ENCODE measurements at places on chromosomes 13 and 19.

GRCh38 chr19:35293363-35293739 lies 1.4 kb downstream of the MAG start:
- no peak for DNase-seq

GRCh38 chr13:93786846-93787489 lies 560.4 kb downstream of the GPC6 start:
- no peak for DNase-seq

DNA sequence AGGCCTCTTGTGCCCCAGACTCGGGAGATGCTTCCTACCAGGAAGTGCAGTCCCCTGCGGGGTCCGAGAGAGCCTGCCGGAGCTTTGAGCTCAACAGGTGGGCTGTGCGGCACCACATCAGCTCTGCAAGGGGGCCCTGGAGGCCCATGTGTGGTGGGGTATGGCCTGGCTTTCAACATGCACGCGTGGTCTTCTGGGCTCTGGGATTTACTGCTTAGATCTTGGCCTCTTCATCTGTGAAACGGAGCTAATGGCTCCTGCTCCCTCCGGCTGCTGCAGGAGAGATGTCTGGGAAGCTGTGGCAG lies 18.0 kb downstream of the NDUFB7 start:
- no peak for DNase-seq

DNA sequence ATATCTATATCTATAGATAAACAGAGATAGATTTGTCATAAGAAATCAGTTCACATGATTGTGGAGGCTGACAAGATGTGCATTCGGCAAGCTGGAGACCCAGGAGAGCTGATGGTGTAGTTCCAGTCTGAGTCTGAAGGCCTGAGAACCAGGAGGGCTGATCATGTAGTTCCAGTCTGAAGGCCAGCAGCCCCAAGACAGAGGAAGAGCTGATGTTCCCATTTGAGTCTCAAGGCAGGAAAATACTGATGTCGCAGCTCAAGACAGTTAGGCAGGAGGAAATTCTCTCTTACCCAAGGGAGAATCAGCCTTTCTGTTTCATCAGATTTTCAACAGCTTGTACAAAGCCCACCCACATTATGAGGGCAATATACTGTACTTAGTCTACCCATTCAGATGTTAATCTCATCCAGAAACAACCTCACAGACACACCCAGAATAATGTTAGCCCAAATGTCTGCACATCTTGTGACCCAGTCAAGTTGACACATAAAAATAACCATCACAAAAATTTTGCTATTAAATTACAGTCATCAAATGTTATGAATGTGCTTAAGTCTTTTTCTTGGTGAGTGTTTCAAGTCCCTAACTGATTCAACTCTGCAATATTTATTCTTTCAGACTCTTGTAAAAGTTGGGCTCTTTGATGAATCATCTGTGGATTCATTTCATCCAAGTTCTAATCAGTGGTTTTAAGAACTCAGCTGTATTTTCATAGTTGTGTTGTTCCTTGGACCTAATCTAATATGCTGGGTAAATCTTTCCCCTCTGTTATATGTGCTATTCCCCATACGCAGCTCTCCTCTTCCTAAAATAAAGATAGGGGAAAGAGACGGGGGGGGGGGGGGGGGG lies 22.7 kb upstream of the LRCH1 start:
- DNase-seq: no peak

DNA sequence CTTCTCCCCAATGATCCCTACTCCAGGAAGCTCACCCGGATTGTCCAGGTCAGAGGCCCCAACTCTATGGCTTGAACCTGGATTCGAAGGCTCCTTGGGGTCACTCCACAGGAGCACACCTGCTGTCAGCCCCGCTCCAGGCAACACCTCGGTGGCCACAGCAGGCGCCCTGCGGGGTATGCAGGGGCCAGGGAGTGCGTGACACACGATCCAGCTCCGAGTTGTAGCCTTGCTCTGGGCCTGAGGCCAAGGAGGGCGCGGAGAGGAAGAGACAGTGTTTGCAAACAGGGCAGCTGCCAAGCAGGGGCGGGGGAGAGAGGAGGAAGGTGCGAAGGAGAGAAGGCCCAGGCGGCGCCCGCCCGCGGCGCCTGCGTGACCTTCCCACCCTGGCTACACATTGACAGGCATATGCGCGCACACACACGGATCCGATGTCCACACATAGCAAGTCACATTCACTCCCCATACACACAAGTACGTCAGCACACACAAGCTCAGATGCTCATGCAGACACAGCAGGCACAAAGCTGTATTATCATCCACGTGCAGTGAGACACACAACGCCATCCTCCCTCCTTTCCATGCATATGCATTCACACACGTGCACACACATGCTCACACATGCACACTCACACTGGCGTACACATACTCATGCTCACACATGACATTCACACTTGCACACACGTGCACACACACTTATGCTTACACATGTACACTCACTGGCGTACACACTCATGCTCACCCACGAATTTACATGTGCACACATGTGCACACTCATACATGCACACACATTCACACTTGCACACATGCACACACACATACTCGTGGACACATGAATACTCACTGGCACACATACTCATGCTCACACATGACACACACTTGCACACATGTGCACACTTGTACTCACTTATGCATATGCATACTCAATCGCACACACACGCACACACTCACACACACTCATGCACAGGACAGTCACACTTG lies 10.4 kb downstream of the SBK2 start:
- DNase-seq: no peak

GRCh38 chr19:18596752-18597157 lies 8.2 kb downstream of the REX1BD start:
- no peak for DNase-seq

DNA sequence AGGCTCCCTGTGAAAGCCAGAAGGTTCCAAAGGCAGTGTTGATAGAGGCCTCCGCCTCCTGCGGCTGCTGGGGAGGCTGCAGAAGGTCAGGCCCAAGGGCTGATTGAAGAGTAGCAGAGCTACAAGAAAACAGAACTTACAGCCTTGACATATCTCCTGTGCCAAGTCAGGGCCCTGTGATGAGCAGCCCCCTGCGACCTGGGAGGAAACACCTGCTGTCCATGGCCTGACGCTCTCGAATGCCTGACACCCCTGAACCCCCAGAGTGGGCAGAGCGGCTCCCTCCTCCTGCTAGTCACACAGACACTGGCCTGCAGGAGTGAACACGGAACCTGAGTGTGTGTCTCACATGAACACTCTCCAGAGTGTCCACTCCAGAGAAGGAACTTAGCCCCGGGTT lies 38.2 kb upstream of the TUBGCP3 start:
- no peak for DNase-seq

- no peak for DNase-seq
Observed at GRCh38 chr13:108674346-108674745, 44.9 kb downstream of the MYO16 start.

- no peak for DNase-seq
Observed at GRCh38 chr19:2423915-2424685, 3.3 kb downstream of the TIMM13 start.

DNA sequence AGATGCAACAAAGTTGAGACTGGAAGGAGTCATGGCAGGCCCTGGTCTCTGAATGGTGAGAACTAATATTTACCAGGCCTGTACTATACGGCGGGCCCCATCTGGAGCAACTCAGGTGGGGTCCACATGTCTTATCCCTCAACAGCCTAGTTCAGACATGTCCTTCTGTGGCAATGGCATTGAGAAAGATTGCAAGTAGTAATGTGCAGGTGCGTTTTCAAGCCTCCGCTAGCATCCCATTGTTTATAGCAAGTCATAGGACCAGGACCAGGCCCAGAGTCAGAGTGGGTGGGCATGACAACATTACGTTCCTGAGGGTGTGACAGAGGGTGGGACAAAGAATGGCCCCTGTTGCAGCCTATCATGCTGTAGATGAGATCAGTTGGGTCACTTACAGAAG lies 541.1 kb downstream of the EFNB2 start:
- DNase-seq: no peak

DNA sequence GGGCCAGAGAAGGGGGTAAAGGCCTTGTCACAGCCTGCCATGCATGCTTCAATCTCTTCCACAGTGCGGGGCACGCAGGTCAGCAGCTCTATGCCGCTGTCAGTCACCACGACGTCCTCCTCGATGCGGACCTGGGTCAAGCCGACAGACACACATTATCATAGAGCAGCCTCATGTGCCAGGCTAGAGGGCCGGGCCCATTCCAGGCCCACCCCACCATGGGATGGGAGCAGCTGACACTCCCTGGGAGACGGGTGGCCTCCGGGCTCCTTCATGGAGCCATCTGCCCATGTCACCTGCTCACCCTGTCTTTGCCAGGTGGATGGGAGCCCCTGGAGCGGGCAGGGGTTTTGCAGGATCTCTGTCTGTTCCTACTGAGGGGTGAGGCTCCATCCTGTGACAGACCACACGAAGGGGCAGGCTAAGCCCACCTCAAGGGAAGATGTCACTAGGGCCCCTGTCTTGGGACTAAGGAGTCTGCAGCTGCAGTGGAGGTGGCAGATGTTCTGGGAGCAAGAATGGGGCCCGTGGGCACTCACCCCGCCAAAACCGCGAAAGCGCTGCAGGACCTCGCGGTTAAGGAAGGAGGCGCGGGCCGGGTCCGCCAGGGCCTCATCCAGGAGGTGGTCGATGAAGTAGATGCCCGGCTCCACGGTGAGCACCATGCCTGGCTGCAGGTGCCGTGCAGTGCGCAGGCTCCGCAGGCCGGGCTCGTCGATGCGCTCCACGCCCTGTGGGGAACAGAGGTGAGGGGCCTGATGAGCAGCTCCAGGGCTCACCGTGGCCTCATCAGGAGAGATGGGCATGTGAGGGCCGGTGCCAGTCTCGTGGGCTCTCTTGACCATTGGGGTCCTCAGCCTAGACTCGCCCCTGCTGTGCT lies 14.1 kb downstream of the CEBPG start:
- no peak for DNase-seq

- no peak for DNase-seq
Observed at GRCh38 chr13:75825161-75825560, 189.0 kb downstream of the LMO7 start.

DNA sequence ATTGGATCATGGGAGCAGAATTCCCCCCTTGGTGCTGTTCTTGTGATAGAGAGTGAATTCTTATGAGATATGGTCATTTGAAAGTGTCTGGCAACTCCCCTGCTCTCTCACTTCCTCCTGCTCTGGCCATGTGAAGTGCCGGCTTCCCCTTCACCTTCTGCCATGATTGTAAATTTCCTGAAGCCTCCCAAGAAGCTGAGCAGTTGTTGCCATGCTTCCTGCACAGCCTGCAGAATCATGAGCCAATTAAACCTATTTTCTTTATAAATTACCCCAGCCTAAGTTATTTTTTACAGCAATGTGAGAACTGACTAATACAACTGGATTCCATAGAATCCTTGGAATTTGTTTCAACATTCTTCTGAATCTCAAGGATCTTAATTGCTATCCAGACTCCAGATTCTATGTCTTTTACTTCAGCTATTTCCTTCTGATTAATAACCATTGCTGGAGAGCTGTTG lies 328.1 kb downstream of the SLITRK5 start:
- no peak for DNase-seq

DNA sequence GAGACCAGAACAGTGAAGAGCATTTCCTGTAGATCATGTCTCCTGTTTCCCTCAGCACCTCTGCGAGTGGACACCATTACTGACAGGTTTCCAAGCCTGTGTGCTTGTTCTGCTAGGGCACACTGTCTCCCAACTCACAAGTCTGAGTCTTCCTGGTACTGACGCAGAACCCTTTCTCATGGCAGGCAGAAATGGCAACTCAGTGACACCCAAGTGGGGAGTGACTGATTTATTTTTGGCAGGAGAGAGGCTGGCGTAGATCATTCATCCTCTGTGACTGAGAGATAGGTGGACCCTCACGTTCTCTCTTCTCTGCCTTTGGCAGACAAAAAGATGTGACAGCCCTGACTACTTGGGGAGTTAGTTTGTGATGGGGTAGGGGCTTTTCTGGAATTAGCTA lies 183.4 kb downstream of the RFC3 start:
- DNase-seq: no peak

DNA sequence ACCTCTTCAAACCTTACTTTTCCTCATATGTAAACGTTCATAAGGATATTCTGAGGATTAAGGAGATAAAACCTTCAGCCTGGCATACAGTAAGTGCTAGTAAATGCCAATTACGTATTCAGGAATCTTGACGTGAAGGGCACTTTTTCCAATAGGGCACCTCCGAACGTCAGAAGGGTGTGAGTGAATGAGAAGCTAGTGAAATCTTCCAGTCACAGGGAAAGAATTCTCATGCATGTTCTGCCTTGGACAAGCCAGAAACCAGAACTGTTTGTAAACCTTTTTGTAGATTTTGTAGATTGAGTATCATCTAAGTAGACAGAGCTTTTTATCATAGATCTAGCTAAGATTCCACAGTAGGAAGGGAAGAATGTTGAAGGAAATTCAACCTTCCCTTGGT lies 16.5 kb downstream of the DGKH start:
- DNase-seq: no peak

- no peak for DNase-seq
Observed at GRCh38 chr13:98942485-98942884, 35.4 kb downstream of the DOCK9 start.

- DNase-seq: no peak
Observed at GRCh38 chr13:59408738-59409137, 755.0 kb downstream of the DIAPH3 start.

GRCh38 chr13:36979361-36980050 lies 19.6 kb downstream of the ALG5 start:
- no peak for DNase-seq

GRCh38 chr19:22882797-22883196 lies 50.7 kb downstream of the ZNF723 start:
- peak; percentile 62 for DNase-seq

DNA sequence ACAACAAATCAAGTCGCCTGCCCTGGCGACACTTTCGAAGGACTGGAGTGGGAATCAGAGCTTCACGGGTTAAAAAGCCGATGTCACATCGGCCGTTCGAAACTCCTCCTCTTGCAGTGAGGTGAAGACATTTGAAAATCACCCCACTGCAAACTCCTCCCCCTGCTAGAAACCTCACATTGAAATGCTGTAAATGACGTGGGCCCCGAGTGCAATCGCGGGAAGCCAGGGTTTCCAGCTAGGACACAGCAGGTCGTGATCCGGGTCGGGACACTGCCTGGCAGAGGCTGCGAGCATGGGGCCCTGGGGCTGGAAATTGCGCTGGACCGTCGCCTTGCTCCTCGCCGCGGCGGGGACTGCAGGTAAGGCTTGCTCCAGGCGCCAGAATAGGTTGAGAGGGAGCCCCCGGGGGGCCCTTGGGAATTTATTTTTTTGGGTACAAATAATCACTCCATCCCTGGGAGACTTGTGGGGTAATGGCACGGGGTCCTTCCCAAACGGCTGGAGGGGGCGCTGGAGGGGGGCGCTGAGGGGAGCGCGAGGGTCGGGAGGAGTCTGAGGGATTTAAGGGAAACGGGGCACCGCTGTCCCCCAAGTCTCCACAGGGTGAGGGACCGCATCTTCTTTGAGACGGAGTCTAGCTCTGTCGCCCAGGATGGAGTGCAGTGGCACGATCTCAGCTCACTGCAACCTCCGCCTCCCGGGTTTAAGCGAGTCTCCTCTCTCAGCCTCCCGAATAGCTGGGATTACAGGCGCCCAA lies at the start of gene LDLR:
LDLR (plus strand) TSS at position 210 of the 760 bp plus-strand sequence; CDS start at position 296, 86 bp downstream.
- peak; percentile 97 for DNase-seq

GRCh38 chr19:44644402-44645016 lies 799 bp downstream of the PVR start:
- no peak for DNase-seq

Data from Jurkat, Clone E6-1 (cell line).